ENCODE measurements at places on chromosomes 16 and 17.
A peak's percentile ranks its signal among the peaks of the same experiment; 100 is the strongest.

- DNase-seq: no peak
These were observed 251.0 kb downstream of the CDH11 start for GRCh38 chr16:64870859-64871258.

DNA sequence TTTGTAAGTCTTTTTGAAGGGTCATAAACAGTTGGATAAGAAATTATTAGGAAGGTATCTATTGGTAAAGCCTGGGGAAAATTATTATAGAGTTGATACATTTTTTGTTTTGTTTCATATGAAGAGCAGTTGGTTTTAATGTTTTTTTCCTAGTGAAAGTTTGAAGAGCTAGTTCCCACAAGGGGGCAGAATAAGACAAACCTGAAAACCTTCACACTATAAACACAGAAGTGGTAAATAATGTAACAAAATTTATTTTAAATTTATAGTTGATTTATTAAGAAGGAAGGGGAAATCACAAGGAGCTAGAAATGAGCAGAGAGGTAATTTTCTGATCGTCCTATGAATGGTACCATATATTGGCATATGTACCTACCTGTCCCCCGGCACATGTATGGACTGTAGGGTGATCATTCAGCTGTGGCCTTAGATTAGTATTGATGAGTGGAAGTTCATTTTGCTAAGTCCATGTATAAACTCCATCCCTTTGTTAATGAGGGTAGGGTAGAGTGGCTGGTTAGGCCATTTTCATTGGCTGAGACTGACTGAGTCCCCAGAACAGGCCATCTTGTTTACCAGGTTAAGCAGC, 116.3 kb downstream of the TANC2 start:
- DNase-seq: no peak

- DNase-seq: no peak
These were observed 54.7 kb upstream of the FASN start for GRCh38 chr17:82152556-82153294.

DNA sequence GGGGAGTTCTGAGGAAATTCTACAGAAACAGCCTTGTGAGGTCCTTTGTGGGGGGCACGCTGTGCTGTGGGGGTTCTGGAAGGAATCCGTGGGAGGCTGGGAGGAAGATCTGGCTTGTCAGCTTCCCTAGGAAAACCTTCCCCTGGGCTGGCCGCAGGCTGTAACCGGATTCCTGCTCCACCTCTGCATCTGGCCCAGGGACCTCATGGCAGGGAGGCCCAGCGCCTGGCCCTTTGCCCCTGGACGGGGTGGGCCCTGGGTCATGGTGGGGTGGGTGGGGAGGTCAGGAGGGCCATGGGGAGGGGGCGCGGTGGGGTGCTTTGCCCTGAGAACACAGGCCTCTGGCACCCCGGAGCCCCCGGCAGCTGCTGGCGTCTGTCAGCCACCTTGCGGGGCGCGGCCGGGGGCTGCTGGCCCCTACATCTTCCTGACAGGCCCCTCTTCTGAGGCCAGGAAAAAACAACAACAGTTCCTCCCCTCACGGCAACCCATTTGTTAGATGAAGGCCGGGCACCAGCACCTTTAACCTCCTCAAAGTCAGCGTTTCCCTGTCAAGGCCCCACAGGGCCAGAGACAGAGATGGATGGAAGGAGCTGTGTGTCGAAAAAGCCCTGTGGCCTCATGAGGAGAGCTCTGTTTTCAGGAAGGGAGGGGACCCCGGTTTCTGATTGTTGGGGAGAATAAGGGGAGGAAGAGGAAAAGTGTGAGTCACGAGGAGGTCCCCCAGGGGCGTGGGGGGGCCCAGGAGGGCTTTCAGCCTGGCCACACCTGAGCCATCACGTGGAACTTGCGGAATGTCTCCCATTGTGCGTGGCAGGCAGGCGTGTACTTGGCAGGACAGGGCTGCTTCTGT, 3.6 kb upstream of the MEOX1 start:
- no peak for DNase-seq

- DNase-seq: no peak
These were observed 39.3 kb downstream of the SALL1 start for GRCh38 chr16:51111759-51112158.

DNA sequence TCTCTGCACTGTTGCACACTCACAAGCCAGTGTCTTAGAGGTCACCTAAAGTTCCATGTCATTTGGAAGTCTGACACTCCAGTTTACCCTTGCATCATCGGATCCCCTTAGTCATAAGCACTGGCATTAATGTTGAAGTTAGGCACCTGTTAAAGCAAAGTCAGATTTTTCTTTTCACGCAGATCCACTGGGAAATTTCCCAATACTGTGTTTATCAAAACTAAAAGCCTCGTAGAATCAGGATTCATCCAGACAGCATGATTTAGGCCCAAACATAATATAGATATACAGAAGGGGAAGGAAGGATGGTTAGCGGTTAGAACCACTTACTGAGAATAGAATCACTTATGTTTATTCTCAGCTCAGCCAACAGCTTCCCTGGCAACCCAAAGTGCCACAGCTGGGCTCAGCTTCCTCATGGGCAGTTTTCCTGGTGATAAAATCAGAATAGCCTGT, 30.1 kb upstream of the HAPSTR1 start:
- no peak for DNase-seq

GRCh38 chr17:66627985-66628384, 206.9 kb upstream of the CACNG5 start:
- DNase-seq: no peak

DNA sequence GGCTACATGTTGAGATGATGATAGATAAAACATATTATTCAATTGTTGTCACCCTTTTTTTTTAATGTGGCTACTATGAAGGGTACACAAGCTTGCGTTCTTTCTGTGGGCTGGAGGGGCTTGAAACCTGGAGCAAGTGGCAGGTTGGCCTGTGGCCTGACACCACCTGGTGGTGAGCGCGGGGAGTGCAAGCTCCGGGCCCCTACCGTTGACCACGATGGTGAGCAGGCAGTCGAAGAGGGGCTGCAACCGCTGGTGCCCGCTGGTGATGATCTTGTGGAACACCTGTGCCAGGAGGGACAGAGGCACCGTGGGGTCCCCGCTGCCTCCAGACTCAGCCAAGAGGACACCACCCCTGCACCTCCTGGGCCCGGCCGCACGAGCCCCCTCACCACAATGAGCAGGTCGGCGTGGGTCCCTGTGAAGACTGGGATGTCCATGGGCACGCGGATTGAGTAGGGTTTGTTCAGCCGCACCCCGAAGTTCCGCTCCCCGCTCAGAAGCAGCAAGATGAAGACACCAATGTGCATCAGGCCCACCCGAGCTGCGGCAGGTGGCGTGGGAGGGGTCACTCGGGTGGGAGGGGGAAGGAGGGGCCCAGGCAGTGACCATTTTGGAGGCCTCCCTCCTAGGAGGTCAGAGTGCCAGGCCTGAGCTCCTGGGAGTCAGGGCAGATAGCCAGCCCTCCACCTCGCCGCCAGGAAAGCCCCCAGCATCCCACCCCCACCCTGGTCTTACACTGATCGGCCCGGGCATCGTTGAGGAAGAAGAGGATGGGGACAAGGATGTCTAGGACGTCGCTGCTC, 14.4 kb downstream of the HID1 start:
- DNase-seq: peak; percentile 65

DNA sequence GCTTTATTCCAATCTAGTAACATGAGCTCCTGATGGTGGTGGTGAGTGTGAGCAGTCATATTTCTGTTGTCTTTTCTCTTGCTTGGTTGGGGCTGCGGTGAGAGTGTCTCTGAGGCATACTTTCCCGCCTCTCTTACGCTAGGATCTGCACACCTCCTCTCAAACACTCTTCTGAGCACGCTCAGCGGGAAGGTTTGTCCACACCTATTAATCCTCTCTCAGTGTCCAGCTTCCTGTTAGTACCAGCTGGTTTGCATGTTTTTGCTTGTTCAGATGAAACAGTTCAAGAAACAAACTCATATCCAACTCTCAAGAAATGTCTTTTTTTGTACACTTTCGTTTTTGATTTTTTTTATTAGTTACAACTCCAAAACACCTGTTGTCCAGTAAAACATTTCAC, 89.5 kb downstream of the CCDC182 start:
- DNase-seq: no peak

GRCh38 chr17:75301502-75302206, 12.4 kb upstream of the SLC25A19 start:
- no peak for DNase-seq

- DNase-seq: no peak
These were observed 92.1 kb downstream of the WDR59 start for GRCh38 chr16:74892574-74893461.

DNA sequence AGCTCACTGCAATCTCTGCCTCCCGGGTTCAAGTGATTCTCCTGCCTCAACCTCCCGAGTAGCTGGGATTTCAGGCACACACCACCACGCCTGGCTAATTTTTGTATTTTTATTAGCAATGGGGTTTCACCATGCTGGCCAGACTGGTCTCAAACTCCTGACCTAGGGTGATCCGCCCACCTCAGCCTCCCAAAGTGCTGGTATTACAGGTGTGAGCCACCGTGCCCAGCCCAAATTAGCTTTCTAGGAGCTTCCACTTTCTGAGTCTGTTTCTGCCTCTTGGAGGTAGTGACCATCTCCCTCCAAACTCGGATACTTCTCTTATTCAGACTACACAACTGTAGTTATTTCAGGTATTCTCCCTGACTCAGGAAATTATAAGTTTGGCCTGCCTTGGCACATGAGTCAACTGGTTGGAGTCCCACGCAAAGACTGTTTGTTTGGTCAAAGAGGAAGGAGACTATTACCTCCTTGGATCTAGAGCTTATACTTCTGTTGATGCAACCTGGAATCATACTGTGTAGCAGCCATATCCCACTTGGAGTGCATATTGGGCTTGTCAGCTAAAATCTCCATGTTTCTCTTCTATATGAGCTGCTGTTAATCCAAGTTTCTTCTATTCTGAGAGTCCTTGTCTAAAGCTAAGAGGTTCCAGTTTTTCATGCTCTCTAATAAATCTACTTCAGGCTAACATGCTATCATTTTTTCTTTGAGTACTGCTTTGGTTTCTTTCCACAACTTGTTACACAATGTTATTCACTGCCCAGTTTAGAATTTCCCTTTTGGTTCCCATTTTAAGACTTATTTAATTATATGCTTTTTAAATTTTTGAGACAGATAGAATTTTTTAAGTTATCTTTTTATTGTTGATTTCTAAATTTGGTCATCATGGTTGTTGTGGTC, 7.5 kb downstream of the IL4R start:
- DNase-seq: no peak

- no peak for DNase-seq
These were observed 184.2 kb downstream of the COPRS start for GRCh38 chr17:31674717-31675349.

DNA sequence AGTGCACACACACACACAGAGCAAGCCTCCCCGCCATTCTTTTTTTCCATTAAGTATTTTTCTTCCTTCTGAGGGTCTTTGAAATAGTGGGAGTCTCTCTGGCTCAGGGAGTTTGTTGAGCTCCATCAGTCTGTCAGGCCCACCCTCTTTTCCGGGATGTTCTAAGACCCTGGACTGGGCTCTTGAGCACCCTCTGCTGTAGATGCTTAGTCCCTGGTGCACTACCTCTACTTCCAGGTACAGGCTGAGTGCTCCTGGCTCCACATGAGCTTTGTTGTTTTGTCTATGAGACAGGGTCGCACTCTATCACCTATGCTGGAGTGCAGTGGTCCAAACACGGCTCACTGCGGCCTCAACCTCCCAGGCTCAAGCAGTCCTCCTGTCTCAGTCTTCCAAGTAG, 20.7 kb downstream of the LIMD2 start:
- no peak for DNase-seq

DNA sequence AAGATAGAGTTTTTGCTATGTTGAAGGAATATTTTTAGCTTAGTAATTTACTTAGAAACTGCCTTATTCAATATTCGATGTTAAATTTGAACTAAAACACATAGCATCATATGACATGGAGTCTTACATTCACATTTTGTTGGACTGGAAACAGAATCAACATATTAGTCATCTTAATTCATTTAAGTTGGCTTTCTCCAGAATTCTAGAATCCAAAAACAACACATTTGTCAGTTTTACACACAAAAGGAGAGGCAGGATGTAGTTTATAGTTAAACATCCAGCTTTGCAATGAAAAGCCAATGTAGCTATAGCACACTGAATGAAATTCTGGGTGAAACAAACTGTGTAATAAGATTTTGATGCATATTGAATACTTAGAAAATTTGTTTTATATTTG, 43.3 kb downstream of the WWOX start:
- no peak for DNase-seq

DNA sequence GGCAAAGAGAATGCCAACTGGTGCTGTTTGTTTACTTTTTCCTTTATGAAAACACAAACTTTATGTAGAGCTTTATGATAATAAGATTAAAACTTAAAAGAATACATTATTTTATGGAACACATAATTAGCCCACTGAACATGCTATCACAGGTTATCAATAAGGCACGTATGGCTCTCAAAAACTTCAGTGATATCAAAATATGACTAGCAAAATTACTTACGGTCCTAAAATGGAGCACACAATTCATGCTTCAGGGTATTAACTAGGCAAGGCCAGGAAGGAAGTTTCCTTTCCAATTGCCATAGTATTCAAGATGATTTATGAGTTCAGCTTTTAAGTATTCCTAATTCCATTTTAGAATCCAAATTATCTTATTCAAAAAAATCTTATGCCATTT, 3.6 kb downstream of the RNF43 start:
- no peak for DNase-seq

DNA sequence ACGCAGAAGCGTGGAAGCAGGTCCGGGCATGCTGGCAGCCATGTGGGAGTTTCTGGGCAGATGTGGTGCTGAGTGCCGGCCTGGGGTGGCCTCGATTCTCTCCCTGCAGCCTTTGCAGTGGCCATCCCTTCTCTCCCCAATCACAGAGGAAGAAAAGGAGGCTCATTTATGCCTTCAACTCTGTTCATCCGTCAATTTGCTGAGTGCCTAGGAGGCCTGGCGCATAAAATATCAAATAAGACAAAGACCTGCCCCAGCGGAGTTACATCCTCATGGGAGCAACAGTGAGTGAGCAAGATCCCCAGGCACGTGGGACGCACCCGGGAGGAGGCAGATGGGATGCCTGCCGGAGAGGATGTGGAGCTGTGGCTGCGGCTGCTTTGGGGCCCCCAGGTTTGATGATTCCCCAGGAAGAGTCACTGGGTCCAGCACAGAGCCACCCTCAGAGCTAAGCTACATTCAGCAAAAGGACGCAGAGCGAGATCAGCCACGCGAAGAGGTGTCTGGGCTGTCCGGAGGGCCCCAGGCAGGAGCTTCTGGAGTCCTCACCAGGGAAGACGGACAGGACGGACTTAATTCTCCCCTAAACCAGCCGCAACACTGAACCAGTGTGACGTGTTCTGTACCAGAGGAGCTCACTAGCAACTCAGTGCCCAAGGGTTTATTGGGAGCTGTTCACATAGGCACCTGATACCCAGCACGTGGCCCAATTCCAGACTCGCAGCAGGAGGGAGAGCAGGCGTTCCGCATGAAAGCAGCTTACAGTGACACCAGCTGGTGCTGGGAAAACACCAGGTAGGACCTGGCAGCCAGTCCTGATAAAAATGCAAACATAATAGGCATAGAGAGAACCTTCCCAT, 11.3 kb downstream of the CA5A start:
- no peak for DNase-seq

All from activated T-helper 1 cell treated with anti-CD3 and anti-CD28 coated beads, Interleukin-12 subunit alpha, Interleukin-12 subunit beta, Interleukin-2, Interleukin-4 antibody, amounts not matched to agents 30 ng/mL and 10 ng/mL and 1 ng/mL, durations not matched to agents 14 hours and 24 hours and 36 hours (primary cell).